Dermis blood vessel endothelial cell (primary cell): ENCODE measurements at places on chromosomes 12 and 14. TPM values are rescaled to one million over a fixed set of nuclear protein-coding genes. Genes with fewer than 3 reads are reported as not detected.

Gene B3GNT4
- 0.17 TPM in 1 of 2 replicates, not detected in the other for total RNA-seq

Gene KCNC2
- total RNA-seq, result not detected in 2 replicates

Gene CLEC2B
- 39.9 and 78.8 TPM in 2 replicates for total RNA-seq

Gene IFNG-AS1
- not detected in 2 replicates for total RNA-seq

Gene A2M
- total RNA-seq, result 14.0 and 180 TPM in 2 replicates

Gene GUCY2C
- not detected in 2 replicates for total RNA-seq

Gene HNF1A
- total RNA-seq, result not detected in 2 replicates

Gene PEX5
- total RNA-seq, result 36.2 and 36.8 TPM in 2 replicates

Gene REM2
- total RNA-seq, result 0.09 TPM in 1 of 2 replicates, not detected in the other

Gene CAPZA3
- total RNA-seq, result not detected in 2 replicates

Gene RTL1
- not detected in 2 replicates for total RNA-seq

Gene PGF
- 126 and 252 TPM in 2 replicates for total RNA-seq

Gene SEC23A
- 366 and 370 TPM in 2 replicates for total RNA-seq

Gene CBLN3
- total RNA-seq, result 0.84 and 1.0 TPM in 2 replicates

Gene TSPAN11
- total RNA-seq, result 7.7 and 11.4 TPM in 2 replicates

Gene PLCZ1
- not detected in 2 replicates for total RNA-seq

Gene SLC6A12
- 0.34 TPM in 1 of 2 replicates, not detected in the other for total RNA-seq

Gene WNT5B
- 0.28 and 1.5 TPM in 2 replicates for total RNA-seq

Gene MANSC4
- not detected in 2 replicates for total RNA-seq

Gene TMEM233
- total RNA-seq, result 0.23 and 0.34 TPM in 2 replicates

Gene ADGRD1
- 0.17 and 0.33 TPM in 2 replicates for total RNA-seq

Gene ATP23
- 12.7 and 25.5 TPM in 2 replicates for total RNA-seq

Gene ANG
- total RNA-seq, result 6.3 and 6.4 TPM in 2 replicates
